SK-MEL-5 (cell line): ENCODE measurements at places on chromosomes 12 and 14. TPM values are rescaled to one million over a fixed set of nuclear protein-coding genes. Genes with fewer than 3 reads are reported as not detected.

Gene RNASE1
- 0.21 TPM in 1 of 2 replicates, not detected in the other for total RNA-seq

Gene OR11H7
- not detected in 2 replicates for total RNA-seq

Gene GZMB
- not detected in 2 replicates for total RNA-seq

Gene C12orf42
- 0.63 TPM in 1 of 2 replicates, not detected in the other for total RNA-seq

GRCh38 chr14:76782115-76782884, 21.0 kb downstream of the VASH1 start:
- no peak for DNase-seq

GRCh38 chr12:111753144-111753881, 13.4 kb upstream of the ALDH2 start:
- DNase-seq, result peak; percentile 42

DNA sequence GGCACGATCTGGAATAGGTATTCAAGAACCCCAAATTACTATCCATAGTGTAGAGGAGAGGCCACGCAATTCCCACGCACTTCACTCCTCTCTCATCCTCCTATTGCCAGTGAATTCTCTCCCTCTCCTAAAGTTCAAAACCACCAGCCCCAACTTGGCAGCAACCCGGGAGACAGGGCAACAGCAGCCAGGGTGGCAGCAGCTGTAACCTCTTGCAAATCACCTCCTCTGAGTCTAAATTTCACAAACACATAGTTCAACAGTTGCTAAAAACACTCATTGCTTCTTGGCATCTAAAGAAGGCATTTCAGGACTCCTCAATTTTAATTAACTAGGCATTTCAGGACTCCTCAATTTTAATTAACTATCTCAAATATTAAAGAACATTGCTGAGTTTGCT, 37.7 kb upstream of the MANSC4 start:
- no peak for DNase-seq
